NCI-H460 (cell line): ENCODE measurements at places on chromosomes 16 and 17. TPM values are rescaled to one million over a fixed set of nuclear protein-coding genes. Genes with fewer than 3 reads are reported as not detected.

GRN gene
- total RNA-seq = 138 and 165 TPM in 2 replicates

DNA sequence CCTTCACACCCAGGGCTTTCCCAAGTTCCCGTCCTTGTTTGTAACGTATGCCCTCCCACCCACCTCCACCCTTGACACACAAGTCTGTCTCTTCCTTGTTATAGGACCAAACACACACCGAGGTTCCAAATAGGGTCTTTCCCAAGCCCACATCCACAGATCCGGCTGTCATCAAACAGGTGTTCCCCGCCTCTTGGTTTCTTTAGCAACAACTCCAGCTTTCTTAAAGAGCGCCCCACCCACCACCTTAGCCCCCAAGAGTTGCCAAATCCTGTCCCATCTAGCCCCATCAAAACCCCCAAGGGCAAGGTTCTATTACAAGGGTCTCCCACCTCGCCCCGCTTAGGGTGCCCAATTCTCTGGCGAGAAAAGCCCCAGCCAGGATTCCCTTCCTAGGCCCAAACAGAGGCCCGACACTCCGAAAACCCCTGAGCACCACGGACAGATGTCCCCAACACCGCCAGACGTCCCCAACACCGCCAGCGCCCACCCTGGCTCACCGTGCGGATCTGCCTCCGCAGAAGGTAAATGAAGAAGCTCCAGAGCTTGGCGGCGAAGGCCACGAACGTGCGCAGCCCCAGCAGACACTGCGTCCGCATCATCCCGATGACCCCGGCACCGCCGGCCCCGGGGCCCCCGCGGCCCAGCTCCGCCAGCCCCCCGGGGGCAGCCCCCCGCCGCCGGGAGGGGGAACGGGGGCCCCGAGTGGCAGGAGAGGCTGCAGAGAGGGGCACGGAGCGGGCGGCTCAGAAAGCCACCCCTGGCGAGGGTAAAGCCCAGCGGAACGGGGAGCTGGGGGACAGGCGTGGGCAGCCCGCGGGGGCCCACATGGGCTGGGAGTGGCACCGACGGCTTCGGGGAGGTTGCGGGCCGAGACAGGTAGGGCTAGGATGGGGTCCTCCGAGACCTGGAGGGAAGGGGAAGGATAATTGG is 573 bp downstream of the CTDNEP1 start:
- DNase-seq = no peak

GRCh38 chr16:56603589-56603988 is 4.8 kb upstream of the MT2A start:
- peak; percentile 62 for DNase-seq

DNA sequence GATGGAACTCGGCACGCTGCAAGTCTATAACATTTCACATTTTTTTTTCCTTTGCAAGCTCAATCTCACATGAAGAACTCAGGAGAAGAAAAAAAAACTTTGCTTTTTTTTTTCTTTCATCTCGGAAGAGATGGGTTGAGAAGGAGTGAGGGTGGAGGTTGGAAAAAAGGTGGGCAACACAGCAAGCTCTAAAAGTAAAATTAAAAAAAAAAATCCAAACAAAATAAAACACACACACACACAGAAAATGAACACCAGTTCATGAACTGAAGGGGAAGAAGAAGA is 2.5 kb downstream of the MAF start:
- DNase-seq = no peak

DNA sequence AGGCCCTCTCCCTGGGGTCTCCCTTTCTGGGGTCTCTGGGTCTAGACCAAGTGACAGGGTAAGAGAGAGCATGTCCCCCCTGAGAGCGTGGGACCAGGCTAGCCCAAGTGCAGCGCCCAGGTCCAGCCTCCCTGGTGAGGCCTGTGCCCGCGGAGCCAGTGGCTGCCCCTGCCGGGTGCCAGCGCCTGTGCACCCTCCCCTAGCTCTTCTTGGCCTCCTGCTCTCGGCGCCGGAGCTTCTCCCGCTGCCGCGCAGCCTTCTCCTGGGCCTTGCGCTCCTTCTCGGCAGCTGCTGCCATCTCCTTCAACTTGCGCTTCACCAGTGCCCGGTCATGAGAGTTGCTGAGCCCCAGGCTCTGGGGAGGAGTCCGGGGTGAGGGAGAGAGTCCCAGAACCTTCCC is 17.3 kb downstream of the SAMD14 start:
- DNase-seq = no peak

SEPTIN12 gene
- not detected in 2 replicates for total RNA-seq

DNA sequence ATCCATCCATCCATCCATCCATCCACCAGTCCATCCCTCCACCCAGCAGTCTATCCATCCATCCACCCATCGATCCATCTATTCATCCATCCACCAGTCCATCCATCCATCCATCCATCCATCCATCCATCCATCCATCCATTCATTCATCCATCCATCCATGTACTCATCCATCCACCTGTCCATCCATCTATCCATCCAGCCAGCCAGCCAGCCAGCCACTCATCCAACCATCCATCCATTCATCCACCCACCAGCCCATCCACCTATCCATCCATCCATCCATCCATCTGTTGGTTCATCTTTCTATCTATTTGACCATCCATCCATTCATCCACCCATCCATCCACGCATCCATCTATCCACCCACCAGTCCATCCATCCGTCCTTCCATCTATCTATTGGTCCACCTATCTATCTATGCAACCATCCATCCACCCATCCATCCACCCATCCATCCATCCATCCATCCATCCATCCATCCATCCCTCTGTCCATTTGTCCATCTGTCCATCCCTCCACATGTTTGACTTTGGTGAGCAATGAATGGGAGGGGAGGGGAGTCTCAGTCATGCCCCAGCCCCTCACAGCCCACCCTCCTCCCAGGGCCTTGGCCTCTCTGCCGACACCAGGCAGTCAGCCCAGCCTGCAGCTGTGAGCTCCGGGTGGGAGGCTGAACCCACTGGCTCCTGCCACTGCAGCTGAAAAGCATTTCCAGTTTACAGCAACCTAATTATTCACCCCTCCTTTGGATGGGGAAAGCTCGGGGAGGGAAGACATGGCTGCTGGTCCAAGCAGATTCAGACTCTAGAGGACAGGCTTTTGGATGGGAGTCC is 38.1 kb upstream of the SSTR5 start:
- DNase-seq = no peak

DNA sequence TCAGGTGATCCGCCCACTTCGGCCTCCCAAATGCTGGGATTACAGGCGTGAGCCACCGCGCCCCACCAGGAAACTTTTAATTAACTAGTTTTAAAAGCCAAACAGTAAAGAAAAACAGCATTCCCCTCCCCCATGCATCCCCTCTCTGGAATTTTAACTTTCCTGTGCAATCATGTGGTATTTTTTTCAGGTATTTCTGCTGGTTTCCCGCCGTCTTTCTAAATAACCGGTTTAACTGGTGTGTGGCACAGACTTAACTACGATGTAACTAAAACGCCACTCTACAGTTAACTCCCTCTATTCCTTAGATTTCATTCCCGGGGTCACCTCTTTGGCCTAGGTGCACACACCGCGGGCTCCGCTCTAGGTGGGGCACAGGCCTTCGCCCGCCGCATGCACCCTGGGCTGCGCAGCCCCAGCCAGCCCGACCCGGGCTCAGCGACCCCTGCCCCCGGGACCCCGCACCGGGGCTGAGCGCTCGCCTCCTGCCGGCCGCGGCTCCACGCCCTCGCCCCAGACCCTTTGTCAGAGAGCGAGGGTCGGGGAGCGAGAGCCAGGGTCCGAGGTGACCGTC is 15.1 kb upstream of the UTP6 start:
- DNase-seq = no peak

- no peak for DNase-seq
These were observed 54.4 kb downstream of the C17orf67 start for GRCh38 chr17:56779322-56779721.

- DNase-seq = peak; percentile 27
These were observed 106.3 kb upstream of the HSBP1 start for GRCh38 chr16:83701494-83701893.
